ENCODE measurements at places on chromosomes 7 and 10.

DNA sequence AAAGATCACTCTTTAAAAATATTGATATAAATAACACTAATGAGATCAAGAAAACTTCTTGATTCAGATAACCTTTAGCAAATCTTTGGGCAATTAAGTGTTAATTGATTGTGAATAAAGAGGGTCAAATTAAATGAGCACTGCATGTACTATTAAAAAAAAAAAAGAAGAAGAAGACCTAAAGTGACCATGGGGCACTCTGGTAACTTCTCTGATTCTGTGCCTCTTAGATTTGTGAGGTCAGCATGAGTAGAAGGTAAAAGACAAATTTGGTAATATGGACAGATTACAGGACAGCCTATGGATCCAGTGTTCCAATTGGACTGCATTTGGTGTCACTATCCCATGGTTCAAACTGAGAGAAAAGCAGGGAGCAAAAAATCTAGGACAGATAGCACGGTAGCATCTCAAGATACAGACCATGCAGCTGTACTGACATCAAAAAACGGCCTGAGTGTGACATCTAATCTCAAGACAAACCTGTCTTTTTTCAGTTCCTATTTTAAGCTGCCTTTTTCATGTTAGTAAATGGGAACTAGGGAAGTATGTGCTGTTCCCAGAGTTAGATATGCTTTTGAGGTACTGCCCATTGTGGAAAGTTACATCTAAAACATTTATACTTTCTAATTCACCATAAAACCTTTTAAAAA lies 128.0 kb downstream of the KCND2 start:
- no peak for DNase-seq

DNA sequence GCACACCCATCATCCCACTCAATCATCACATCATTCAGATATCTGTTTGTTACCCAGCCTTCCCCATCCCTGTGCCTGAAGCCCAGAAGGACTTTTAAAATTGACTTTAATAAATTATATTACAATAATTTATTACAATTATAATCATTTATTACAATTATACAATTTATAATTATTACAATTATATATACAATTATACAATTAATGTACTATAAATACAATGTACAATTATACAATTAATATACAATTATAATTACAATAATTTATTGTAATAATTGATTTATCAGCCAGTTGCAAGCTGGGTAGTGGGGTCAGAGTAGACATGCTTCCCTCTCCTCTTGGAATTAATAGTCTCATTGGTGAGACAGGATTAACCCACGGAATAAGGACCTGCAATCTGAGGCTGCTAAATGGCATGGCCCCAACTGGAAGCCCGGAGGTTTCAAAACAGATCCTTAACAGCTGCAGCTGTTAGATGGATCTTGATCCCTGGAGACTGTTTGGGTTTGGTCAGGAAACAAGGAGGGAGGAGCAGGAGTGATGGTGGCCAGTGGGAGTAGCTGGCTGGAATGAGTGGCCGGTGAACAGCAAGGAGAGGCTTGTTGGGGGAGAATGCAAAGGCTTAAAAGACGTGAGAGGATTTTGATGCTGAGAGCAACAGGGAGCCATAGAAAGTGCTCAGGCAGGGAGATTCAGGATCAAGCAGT lies 402.8 kb upstream of the PODXL start:
- DNase-seq = no peak

- no peak for DNase-seq
These were observed 406.1 kb upstream of the AUTS2 start for GRCh38 chr7:69192134-69192533.

DNA sequence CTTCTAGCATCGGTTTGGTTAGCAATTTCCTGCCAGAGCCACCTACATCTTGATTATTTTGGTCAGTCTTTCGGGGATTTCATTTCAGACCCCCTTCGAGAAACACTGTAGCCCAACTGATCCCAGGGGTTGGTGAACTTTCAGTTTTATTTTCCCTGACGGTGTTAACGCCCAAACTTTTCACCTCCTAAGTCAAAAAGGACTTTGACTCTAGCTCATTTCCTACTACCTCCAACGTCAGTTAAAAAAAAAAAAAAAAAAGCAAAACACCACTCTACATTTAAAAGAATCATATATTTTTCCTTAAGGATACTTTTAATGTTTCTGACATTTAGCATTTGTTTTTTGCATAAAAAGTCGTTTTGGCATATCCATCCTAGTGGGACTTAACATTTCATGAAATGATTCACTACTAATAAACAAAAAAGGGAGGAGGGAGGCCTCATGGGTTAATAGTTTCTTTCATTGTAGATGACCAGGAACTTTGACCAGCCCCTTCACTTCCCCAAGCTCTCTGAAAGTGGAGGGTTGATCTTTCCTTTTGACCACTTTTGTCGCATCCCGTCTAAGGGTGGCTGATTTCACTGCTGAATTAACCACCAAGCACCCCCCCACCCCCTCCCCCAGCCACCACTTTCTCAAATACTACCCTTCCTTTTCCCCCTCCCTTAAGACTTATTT lies 764 bp upstream of the TCF7L2 start:
- no peak for DNase-seq

DNA sequence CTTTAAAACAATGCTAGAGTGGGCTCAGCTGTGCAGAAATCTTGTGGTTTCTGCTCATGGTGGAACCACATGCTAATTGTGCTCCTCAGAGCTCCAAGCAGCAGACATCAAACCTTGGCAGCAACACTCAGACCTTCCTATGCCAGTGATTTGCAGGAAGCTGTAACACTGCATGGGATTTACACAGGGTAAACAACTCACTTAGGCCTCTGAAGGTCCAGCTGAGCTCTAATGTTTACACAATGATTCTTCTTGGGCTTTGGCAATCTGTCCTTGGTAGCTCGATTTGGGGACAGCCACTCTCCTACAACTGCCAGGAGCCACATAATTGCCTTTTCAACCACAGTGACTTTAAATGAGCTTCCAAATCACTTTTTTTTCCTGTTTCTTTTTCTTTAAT lies 97.7 kb upstream of the PDLIM1 start:
- no peak for DNase-seq

DNA sequence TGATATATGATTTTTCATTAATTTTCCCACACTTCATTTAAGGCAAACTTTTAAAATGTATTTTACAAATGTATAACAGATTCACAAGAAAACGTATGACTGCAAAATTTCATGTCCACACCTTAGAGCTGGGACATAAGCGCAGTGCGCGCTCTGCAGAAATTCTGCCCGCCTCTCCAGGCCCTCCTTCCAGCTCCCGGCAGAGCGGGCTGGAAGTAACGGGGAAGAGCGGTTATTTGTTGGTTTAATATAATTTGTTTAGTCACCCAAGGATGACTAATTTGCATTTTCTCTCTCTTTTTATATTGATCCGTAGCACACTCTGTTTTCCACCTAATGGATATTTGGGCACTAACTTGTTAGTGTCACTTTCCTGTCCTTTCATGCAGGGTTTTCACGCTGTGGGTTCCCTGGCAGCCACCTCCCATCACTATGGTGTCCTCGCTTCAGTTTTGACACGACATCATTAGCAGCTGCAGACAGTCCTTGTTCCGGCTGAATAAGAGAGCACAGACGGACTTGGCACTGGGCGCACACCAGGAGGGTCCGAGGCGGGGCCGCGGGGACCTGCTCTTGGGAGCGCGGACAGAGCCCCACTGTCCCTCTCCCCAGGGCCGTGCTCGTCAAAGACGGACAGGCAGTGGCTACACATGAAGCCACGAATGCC lies 129.2 kb upstream of the SEC61G start:
- no peak for DNase-seq

DNA sequence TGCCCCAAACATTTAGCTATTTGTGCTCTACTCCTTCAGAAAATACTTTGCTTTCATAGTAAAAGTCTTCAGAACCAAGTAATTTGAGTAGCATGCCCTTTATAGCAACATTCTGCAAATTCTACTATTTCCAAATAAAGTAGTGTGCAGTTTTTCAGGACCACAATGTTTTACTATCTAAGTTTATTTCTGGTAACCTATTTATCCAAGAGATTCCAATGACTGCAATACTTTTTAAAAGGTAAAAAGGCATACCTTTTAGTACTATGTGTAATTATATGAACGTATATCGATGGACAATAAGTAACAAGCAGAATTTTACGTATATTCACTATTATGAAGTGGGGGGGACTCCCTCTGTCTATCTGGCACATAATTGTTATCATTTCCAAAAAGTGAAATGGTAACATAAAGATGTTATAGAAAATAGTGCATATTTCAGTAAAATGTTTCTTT lies 6.9 kb upstream of the CAV2 start:
- no peak for DNase-seq

DNA sequence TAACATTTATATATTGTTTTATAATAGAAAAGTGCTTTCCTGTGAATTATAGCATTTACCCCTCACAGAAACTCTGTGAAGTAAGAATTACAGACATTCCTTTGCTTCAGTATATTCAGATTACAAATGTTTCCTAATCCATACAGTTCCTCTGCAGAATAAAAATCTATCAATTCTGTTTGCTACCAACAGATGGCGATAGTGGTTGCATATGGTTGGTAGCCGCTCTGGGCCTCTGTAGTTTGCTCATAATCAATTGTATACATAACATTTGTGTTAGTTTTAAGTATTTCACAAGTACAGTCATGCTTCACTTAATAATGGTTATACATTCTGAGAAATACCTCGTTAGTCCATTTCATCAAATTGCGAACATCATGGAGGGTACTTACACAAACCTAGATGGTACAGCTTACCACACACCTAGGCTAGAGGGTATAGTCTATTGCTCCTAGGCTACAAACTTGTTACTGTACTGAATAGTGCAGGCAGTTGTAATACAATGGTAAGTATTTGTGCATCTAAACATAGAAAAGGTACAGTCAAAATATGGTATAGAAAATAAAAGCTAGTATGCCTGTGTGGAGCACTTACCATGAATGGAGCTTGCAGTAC lies 94.4 kb upstream of the STEAP4 start:
- DNase-seq = no peak

- DNase-seq = no peak
These were observed at the start of gene CREB5 for GRCh38 chr7:28411876-28412662. Gene CREB5 (plus strand): TSS chr7:28412518. CDS start chr7:28412915, 397 bp downstream.

DNA sequence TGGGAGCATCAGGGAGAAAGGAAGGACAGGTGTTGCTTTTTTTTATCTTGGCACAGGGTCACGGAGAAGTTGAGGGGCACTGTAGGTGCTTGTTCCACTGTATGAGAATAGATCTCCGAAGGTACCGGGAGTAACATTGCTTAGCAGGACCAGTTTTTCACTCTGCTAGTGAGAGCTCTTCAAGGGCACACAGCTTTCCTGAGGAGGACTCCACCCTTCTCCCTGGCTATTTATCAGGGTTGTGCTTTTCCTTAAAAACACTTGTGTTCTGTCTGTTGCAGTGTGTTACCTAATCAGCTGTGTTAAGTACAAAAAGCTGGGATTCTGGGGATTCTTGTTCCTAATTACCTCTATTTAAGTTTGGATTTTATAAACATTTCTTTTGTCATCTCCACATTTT lies 160.5 kb downstream of the SND1 start:
- DNase-seq = no peak

DNA sequence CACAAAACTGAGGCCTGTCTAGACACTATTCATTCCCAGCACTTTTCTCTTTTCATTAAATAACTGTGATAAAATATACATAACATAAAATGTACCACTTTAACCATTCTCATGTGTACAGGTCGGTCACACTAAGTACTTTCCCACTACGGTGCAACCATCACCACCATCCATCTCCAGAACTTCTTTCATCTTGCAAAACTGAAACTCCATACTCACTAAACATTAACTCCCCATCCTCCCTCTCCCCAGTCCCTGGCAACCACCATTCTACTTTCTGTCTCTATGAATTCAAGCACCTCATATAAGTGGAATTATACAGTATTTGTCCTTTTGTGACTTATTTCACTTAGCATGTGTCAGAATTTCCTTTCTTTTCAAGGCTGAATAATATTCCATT lies 53.0 kb downstream of the ARHGAP12 start:
- no peak for DNase-seq

- no peak for DNase-seq
These were observed 62.8 kb upstream of the EBF3 start for GRCh38 chr10:130026670-130027456.

- DNase-seq = peak; percentile 2
These were observed 29.9 kb downstream of the RNLS start for GRCh38 chr10:88553116-88553752.

DNA sequence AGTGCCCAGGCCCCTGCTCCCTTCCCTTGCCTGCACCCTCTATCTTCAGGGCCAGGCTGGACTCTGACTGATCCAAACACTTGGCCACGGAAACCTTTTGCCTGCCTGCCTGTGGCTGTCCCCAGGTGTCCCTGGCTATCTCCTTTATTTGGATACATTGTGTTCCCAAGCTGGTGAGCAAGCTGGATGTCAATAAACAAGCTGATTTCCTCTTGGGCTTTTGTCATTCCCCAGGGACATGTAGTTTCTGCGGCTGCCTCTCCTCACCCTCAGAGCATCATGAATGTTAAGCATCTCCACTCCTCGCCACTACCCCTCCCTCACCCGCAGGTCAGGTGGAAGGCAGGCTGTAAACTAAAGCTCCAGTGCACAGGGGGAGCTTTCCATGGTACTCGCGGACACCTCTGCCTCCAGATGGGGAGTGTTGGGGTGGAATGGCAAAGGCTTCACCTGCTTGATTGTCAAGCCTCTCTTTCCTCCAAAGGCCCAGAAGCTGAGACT lies 6.9 kb downstream of the GHRHR start:
- DNase-seq = no peak

DNA sequence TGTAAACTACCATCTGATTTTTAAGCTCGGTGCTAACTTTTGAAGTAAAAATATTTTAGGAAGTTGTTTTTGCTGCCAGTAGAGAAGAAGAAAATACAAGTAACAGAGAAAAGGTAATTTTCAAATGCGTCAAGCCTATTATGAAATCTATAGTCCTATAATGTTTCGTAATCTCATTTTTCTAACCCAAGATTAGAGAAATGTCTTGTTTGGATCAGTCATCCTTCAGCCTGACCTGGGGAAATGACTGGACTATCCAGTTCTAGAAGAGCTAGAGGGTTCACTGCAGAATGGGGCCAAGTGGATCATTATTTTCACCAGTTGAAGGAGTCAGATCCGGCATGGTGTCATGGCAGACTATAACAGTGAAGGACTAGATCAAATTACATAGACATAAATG lies 62.7 kb upstream of the FGL2 start:
- no peak for DNase-seq

DNA sequence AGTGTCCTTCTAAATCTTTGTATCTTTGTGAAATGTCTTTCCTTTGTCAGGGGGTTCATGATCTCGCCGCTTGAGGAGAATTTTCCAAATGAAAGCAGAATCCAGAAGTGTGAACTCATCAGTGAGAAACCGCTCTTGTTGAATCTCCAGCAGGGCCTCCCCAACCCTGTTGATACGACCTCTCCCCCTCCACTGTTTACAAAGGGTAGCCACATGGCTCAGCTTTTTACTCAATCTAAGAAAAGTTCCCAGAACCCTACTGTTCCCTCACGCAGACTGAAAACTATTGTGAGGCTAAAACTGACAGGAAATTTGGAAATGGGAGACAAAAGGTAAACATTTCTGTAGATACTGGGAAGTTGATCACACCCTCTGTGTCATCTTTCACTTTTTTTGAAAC lies 73.9 kb downstream of the SEMA3C start:
- no peak for DNase-seq

- DNase-seq = no peak
These were observed 68.6 kb upstream of the GDF10 start for GRCh38 chr10:47231414-47231813.

GRCh38 chr10:123327450-123327849 lies 173.2 kb downstream of the BUB3 start:
- DNase-seq = no peak

Data from NCI-H1930 (cell line).